GM23248 (cell line): ENCODE measurements at places on chromosomes 13 and 19. TPM values are rescaled to one million over a fixed set of nuclear protein-coding genes. Genes with fewer than 3 reads are reported as not detected.

GRCh38 chr13:29743201-29743786 lies 107.1 kb downstream of the UBL3 start:
- DNase-seq, result peak; percentile 77

The OR7A5 gene
- not detected in 2 replicates for polyA plus RNA-seq

DNA sequence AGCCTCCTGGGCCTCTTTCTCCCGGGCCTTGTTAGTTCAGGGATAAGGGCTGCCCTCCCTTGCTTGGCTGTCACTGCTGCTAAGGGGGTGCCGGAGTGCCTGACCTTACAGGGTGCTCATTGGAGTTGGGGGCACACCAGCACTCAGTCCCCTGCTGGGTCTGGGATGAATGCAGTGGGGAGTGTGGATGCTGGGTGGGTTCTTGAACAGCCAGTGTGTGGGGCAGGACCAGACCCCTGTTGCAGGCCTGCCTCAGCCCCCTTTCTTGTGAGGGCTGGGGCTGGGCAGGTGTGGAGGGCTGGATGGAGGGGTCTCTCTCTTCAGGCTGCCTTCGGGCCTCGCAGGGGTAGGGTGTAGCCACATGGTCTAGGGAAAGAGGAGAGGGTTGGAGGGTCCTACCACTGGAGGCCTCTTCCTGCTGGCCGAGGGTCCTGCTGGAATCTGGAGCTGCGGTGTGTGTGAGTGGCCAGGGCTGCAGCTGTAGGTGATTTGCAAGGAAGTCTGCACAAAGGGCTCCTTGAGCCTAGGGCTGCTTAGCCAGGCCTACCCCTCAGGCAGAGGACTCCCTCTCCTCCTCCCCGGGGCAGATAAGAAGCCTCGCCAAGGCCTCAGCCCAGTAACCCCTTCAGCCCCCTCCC lies 3.2 kb downstream of the CEBPA start:
- DNase-seq, result no peak

- peak; percentile 77 for DNase-seq
Observed at GRCh38 chr19:38869836-38870607, 8.1 kb downstream of the RINL start.

DNA sequence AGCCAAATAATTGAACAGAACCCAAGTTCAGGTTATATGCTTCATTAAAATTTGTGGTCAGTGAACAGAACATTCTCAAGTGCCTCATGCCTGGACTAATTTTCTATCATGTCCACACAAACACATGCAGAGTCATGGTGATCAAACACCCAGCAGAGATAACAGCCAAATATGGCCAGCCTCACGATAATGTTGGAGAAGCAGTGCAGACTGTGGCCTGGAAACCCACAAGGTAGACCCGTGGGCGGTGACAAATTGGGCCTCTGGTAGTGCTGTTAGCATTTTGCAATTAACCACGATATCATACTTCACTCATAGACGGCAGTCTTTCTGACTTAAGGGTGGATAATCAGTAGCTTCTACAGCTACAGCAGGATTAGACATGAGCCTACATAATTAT lies 35.0 kb upstream of the VWA8 start:
- DNase-seq, result peak; percentile 64

The MBD3L2 gene
- not detected in 2 replicates for polyA plus RNA-seq

DNA sequence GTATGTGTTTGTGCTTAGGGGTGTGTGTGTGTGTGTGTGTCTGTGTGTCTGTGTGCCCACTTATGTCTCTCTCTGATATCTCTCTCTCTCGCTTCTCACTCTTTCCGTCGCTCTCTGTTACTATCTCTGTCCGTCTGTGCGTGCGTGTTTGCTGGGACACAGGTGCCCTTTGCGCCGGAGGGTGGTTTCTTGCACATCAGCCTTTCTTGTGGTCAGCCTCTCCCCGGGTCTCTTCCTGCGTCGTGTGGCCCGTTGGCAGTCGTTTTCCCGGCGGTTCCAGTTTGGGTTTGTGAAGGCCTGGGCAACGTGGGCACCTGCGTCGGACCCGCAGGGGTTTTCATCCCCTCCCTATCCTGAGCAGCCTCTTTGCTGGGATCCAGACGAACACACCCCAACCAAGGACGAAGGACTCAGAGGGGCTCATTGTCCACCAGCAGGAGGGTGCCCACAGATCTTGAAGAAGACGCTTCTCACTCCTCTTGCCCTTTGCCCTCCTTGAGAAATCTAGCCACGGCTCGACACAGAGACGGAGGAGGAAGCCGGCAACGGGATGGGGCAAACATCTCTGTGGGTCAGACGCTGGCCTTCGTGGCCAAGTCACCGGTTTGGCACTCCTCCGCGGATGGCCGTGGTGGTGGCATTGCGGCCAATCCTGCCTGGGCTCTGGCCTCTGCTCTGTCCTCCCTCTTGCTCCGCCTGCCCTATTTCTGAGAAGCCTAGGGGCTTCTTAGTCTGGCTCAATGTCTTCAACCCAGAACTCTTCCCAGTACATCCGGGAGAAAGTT lies 52.3 kb downstream of the ZNF146 start:
- DNase-seq, result no peak

The DAND5 gene
- polyA plus RNA-seq, result not detected in 2 replicates

The TEX101 gene
- polyA plus RNA-seq, result not detected in 2 replicates

- DNase-seq, result peak; percentile 92
Observed at GRCh38 chr19:6720369-6721137, at the start of gene C3. Gene C3, minus strand, starts transcription at chr19:6720650. Its CDS starts 61 bp downstream, at chr19:6720589.

GRCh38 chr13:99378985-99379733 lies 72.0 kb upstream of the GPR183 start:
- no peak for DNase-seq
